ENCODE measurements at places on chromosomes 5 and 9.

- ATAC-seq, result no peak
Observed at GRCh38 chr9:89410022-89410421, 87.9 kb downstream of the SEMA4D start.

- peak; percentile 53 for ATAC-seq
Observed at GRCh38 chr9:16689351-16689938, 181.0 kb downstream of the BNC2 start.

GRCh38 chr5:158942217-158942616 is 157.5 kb downstream of the EBF1 start:
- ATAC-seq, result no peak

DNA sequence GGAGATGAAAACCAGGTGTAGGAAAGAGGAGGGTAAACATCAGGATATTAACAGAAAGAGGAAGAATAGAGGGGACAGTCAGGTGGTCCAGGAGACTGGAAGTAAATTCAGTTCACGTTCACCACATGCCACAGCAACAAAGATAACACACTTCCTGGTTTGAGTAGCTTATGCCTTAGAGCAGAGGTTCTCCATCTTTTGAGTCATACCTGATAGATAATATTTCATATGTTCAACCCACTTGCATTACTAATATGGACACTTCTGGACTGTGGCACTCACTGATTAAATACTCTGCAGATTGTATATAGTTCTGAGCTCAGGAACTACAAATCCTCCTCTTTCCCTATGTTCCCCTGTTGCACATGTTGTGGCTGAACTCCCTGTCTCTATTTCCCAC is 179.9 kb upstream of the NR3C1 start:
- no peak for ATAC-seq

GRCh38 chr9:7970681-7971330 is 171.2 kb upstream of the DMAC1 start:
- peak; percentile 48 for ATAC-seq

- no peak for ATAC-seq
Observed at GRCh38 chr5:53355931-53356330, 124.5 kb upstream of the FST start.
